ENCODE measurements at places on chromosomes 16 and 17.

DNA sequence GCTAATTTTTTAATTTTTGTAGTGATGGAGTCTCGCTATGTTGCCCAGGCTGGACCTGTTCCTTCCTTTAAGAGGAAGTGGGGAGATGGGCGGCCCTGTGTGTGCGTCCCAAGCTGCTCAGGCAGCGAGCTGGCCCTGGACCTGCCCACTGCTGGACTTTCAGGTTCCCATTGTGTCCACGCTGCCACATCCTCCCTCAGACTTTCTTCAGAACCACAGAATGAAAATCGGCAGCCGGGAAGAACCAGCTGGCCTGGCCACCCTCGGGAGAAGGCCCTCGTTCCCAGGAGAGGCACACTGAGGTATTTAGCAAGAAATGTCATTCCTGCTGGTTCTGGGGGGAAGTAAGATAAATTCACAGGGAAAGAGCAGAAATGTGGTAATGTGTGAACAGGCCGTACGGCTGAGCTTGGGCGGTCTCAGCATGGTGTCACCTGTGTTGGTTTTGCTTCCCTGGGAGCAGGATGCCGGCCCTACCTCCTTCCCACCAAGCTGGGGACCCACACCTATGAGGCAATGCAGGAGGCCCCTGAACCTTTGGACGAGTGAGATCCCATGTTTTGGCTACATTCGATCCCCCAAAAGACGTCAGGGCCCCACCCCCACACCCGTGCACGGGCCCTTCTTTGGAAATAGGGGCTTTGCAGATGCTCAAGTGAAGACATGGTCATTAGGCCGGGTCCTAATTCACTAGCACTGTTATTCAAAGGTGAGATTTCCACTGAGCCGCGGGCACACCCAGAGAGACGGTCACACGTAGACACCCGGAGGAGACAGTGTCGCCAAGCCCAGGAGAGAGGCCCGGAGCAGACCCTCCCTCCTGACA, 35.9 kb upstream of the ZNF469 start:
- no peak for ATAC-seq

GRCh38 chr17:50020841-50021599, 26.0 kb upstream of the DLX3 start:
- no peak for ATAC-seq

DNA sequence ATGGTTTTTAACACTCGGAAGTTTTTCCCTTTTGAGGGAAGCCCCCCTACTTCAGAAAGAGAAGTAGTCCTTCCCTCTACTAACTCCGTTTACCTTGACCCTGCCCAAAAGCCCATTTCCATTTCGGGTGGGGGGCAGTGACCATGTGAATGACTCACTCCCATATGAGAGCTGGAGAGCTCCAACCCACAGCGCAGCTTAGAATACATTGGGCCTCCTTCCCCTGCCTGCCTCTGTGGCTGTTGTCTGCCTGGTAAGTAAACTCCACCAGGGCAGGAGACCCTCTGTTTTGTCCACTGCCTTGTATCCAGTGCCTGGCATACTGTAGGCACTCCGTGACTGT, 985 bp downstream of the SGSM2 start:
- ATAC-seq = no peak

DNA sequence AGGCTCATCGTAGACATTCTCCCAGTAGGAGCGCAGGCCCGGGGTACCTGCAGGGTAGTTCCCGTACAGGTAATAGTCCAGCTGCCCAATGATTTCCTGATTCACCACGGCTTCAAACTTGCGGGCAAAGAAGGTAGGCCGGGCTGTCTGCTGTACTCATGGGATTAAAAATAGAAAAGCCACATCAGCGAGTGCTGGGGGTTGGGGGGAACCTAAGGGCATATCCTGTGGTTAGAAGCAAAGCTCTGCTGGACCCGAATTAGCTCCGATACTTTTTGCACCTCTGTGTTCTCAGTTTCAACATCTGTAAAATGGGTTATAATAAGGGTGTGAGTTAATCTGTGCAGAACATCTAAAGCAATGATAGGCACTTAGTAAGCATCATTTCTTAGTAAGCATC, 336.2 kb downstream of the XYLT1 start:
- no peak for ATAC-seq

GRCh38 chr17:75846692-75847613, 2.7 kb upstream of the UNC13D start:
- ATAC-seq = no peak

- ATAC-seq = no peak
These were observed 47.4 kb upstream of the CACNG3 start for GRCh38 chr16:24208710-24209109.

DNA sequence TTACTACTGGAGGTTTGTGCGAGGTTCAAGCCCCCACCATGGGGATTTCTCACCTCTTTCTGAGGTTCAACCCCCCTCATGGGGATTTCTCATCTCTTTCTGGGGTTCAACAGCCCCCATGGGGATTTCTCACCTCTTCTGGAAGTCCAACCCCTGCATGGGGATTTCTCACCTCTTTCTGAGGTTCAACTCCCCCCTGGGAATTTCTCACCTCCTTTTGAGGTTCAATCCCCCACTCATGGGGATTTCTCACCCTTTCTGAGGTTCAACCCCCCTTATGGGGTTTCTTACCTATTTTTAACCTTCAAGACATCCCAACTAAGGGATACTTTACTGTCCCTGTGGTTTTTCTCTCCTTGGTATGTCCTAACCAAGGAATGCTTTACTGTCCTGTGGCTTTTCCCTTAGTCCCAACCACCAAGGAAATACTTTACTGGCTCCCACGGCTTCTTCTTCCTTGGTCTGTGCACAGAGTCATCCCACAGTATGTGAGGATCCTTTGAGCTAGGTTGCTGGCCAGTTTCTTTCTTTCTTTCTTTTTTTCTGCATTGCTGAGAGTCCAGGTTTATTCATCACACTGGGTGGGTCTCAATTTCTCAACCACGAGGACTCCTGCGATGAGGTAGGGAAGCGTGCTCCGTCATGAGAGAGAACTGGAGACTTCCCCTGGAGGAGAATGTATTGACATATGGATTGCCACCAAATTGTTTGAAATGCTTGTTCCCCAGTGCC, 2140.2 kb downstream of the TP53TG3F start:
- ATAC-seq = no peak

GRCh38 chr17:53792997-53793396, 29.7 kb upstream of the KIF2B start:
- ATAC-seq = no peak

DNA sequence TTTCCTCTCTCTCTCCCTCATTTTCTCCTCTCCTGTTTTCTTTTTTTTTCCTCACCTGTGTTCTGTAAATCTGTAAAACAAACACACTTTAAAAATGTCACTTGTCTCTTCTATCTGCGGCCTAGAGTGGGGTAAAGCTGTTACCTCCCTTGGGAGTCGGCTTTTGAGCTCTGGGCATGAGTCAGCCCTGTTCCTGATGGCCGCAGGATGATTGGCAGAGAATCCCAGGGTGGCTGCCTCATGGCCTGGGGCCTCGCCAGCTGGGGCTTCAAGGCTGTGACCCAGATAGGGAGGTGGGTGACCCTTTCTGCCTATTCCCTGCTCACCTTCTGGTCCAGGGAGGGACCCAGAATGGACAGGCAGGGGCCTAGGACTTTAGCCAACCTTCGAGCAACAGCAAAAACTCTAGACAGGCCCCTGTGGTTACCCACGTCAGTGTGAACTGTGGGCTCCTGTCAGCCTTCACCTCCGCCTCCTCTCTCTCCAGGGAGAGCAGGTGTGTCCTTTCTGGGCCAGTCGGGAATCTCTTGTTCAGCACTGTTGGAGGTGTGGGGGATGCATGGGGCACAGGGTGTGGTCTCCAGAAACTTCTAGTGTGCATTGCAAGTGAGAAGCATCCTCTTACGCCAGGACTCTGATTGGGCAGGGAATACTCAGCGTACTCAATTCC, 87.4 kb downstream of the RAP1GAP2 start:
- ATAC-seq = peak; percentile 95

DNA sequence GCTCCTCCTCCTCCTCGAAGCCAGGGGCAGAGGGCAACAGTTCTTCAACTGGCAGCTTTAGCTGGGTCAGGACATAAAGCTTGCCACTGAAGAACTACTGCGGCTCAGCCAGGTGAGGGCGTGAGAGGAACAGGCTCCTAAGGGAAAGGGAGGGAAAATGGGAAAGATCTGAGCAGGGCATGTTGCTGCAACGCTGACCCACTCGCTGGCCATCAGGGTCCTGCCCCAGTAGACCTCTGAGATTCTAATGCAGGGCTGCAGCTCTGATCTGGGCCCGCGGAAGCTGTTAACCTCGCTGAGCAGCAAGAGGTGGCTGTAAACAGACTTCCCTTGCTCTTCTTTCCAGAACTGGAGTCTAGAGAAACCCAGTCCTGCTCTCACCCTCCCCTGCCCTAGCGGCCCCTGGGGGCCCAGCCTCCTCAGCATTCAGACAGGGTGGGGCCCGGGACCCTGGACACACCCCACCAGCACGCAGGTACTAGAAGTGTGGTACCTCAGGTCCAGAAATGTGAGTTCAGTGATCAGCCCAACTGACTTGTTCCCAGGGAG, 3.8 kb upstream of the TLCD2 start:
- no peak for ATAC-seq

- ATAC-seq = no peak
These were observed 90.0 kb upstream of the HSBP1 start for GRCh38 chr16:83717814-83718213.

DNA sequence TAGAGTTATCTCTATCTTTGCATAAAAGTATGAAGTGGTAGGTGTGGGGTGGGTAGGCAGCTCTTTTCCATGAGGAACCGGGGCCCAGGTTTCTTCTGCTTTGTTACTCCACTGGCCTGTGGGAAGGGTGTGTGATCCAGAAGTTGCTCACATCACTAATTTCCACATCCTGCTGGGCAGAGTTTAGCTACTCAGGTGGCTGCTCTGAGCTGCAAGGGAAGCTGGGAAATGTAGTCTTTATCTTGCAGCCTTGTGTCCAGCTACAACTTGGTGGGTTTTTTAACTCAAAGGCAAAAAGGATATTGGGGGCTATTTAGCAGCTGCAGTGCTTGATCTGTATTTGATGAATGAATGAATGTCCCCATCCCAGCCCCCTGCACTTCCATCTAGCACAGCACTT, 335.3 kb downstream of the SNX29 start:
- ATAC-seq = peak; percentile 52

DNA sequence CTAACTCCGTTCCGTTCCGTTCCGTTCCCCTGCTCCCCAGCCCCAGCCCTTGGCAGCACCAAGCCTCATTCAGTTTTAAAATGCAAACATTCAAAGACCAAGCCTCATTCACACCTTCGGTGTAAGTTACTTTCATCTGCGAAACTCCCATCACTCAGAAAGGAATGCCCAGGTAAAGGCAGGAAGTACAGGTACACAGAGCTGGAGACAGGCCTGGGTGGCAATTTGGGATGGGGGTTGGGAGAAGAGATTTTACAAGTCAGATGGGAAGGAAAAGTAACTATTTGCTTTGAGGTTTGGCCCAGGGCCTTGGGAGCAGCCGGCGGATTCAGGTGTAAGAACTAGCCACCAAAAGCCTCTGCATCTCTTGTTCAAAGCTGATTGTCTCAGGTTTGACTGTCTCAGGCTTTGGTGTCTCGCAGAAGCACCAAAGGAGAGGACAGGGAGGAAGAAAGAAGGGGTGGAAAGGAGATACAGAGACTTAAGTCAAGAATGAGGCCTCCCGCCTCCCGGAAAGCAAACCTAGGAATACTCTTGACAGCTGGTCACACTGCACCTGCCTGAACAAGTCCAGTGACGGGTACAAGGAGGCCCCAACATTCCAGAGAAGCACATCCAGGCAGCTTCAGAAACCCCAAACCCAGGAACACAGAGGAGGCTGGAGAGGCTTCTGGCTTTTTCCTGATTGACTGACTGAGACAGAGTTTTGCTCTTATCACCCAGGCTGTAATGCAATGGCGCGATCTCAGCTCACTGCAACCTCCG, 54.7 kb downstream of the NXN start:
- ATAC-seq = no peak

DNA sequence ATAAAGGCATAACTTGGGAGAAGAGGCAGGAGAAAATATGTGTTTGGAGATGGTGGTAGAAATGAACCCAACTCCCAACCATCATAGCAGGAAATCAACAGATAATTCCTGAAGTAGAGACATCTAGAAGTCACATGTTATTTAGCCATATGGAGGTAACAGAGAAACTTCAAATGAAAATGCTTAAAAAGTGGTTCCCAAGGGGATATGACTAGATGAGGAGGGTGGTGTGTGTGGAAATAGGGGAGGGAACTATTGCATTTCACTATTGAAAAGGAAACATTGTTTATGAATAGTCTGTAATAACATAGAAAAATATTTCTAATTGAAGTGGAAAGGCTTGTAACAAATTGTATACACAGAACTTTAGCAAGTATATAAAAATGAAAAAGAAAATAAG, 412.0 kb downstream of the SHISA9 start:
- ATAC-seq = no peak

DNA sequence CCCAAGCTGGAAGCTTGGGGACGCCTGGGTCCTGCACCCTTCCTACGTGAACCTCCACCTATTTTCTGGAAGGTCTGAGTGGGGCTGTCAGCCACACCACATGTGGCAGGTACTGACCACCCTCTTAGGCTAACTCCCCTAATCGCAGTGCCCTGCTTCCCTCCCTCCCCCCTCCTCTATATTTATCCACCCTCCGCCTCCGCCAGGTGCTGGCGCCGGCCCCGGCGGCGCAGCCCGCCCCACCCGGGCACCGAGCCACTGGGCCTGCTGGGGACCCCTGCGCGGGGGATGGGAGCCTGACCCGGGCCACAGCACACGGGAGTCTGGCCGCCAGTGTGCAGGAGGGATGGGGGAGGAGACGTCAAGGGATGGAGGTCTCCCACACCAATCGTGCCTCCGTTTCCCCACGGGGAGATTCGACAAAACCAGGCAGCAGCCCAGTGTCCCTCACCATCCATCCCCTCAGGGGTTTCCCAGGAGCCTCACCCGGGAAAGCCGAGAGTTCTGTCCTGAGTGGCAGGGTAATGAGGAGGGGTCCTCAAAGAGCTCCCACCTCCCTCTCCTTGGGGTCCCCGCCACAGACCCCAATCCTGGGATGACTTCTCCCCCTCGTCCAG, 1.3 kb downstream of the PLEKHH3 start:
- ATAC-seq = no peak

- no peak for ATAC-seq
These were observed 34.8 kb downstream of the RPGRIP1L start for GRCh38 chr16:53668869-53669268.

DNA sequence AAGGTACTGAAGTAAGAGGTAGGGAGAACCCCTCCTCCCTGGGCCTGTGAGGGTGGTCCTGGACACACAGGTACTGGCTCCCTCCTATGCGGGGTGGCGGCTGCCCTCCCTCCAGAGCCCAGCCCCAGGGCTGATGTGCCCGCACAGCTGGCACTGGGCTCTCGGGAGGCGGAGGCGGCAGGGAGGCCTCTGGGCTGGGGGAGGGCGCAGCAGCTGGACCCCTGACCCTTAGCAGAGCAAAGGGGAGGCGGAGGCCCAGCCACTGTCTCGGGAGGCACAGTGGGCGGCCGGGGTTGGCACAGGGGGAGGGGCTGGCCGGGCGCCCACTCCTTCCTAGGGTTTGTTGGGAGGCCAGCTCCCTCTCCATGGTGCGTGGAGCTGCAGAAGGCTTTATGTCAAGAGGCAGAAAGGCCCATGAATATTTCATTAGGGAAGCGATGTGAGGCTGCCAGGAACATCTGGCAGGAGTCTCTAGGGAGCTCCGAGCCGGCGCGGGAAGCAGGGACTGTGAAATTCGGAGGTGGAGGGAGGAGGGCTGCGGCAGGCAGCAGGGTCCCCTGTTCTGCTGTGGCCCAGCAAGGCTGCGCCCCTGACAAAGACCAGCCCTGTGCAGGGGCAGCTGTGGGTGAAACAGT, 44.1 kb upstream of the ACSF3 start:
- ATAC-seq = no peak

Measured in SK-N-SH treated with all-trans-retinoic acid at 6 μM for 48 hours (cell line).